ENCODE measurements at places on chromosomes 6 and 20.
A peak's percentile ranks its signal among the peaks of the same experiment; 100 is the strongest.

- no peak for DNase-seq
Observed at GRCh38 chr6:110246378-110246777, 66.2 kb downstream of the CDC40 start.

GRCh38 chr20:23995905-23996666, 7.5 kb upstream of the GGTLC1 start:
- DNase-seq, result peak; percentile 48

- DNase-seq, result no peak
Observed at GRCh38 chr20:63700199-63701050, 4.0 kb downstream of the TNFRSF6B start.

DNA sequence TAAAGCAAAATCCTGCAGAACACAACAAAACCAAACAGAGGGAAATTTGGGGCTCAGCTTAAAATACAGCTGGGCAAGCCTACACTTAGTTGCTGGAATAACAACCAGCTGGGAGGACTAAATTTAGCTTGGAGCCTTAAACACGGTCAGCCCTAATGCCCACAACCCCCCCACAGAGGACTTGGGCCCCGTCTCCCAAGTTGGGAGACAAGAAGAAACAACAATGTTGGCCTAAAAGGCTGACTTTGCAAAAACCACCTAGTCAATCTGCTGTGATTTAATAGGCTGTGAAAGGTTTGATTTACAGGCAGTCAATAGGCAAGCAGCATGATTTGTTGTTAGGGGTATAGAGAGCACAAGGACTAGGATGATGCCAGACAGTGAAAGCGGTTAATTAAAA, 40.3 kb upstream of the ARMC2 start:
- no peak for DNase-seq
